Renal cortical epithelial cell (primary cell): ENCODE measurements at places on chromosomes 1 and 21.

DNA sequence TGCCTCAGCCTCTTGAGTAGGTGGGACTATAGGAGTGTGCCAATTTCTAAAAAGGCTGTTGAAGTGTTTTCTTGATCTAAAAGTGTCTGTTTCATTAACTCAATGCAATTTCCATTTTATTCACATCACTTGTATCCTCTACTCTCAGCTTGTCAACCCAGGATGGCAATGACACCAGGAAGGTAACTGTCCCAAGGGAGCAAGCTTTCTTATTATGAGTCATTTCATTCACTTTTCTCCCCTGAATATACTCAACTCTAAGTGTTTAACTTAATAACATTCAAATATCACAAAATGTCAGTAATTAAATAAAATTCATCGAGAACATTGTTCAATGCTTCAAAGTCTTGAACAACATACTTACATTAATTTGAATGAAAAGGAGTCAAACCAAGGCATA lies 22.9 kb upstream of the GFI1 start:
- no peak for DNase-seq

DNA sequence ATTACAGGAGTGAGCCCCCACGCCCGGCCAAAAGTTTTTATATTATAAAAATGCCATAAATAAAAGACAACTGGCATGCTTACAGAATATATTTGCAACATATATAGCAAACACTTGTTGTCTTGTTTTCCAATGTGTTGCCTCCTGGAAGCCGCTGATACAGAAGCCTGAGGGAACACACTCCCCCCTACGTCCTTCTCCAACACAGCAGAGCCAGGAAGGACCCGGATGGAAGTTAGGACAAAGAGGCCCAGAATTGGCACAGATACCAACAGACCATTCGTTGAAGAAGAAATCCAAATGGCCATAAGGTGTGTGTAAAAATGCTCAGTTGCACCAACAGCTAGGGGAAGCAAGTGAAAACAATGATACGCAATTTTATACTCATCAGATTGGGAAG lies 1.3 kb upstream of the PLA2G5 start:
- DNase-seq = no peak

GRCh38 chr1:160094291-160094625 lies 4.2 kb downstream of the IGSF8 start:
- DNase-seq = no peak

DNA sequence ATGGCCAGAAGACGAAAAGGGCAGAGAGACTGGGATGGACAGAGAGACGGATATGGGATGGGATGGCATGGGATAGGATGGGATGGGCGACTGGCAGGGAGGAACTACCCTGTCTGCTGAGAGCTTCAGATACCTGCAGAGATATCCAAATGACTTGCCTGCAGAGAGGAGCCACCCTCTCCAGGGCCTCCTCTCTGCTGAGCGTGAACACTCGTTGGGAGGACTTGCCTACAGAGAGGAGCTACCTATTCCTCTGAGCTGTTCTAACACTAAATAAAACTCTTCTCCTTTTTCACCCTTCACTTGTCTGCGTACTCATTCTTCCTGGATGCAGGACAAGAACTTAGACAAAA lies 67.1 kb upstream of the LRRN2 start:
- DNase-seq = no peak

DNA sequence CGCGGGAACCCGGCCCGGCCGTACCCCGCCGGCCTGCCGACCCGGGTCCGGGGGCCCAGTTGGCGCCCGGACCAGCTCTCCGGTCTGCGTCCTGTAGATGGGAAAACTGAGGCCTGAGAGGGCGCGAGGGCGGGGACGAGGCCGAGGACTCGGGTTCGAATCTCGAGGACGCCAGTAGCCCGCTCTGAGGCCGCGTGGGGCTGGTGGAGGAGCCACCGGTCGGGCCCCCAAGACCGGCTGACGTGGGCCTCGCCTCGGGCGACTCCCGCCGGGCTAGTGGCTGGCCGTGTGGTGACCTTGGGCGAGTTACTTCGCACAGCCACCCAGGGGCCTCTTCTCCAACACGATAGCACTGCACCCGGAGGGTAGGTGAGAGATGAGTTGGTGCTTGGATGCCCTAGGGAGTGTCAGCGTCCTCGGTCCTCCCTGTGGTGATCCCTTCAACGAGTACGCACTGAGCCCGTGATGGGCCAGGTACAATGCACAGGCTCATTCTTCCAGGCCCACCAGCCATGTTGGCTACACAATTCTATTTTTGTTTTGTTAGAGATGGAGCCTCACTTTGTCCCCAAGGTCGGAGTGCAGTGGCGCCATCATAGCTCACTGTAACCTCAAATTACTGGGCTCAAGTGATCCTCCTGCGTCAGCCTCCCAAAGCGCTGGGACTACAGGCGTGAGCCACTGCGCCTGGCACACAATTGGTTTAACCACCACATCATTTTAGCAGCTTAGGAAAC lies 404 bp upstream of the SCMH1 start:
- no peak for DNase-seq

DNA sequence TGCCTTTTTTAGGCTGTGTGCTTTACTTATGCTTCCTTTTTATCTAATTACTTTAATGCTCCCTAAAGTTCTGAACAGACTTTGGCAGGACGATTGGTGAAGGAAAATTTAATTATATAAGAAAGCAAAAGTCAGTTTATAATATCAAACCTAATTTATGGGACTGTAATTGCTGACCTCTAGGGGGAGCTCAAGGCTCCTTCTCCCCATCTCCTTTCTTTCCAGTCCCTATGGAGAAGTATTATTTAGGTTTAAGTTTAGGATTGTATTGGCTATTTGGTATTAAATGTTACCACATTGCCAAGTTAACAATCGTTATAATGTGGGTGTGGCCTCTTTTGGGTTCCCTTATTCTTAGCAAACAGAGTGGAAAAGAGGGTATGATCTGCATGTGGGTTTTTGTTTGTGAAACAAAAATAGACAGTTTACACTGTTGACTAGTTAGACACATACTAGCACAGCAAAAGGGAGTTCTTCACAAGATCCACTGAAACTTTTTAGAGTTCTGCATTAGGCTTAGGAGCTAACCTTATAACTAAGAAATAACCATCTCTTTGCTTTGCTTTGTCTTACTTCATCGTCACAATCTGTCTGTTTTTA lies 48.2 kb upstream of the TNFSF4 start:
- peak; percentile 35 for DNase-seq

GRCh38 chr1:184624051-184624450 lies 130.6 kb downstream of the EDEM3 start:
- no peak for DNase-seq

DNA sequence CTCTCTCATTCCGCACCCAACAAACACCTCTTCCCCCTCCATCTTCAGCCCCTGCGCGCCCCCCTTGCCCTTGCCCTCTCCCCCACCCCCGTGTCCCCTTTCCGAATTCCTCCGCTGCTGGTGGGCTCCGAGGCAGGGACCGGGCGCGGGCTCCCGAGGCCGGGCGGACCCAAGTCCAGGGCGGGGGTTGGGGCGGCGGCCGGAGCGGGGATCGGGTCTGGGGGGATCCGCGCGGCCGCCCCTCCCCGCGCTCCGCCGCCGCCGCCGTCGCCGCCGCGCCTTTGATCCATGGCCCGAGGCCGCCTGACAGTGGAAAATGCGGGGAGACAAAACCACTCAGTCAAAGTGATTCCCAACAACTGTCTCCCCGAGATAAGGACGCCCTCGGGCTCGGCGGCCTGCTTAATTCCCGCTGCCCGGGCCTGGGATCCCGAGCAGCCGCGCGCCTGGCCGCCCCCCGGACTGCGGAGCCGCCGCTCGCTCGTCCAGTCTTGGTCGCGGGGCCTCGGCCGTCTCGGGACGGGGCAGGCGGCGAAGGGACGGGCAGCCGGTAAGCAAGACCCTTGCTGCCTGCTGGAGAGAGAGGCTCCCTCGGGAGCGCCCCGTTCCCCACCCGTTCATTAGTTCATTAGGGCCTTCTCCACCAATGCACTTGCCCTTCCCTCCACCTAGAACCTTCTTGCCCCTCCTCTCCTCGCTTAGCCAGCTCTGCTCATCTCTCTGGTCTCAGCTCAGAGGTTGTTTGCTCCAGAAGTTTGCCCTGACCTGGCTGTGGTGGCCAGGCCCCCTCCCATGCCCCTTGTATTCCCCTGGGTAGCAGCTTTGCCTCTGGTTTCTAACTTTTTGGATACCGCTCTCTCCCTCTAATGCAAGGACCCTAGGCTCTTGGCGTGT lies 86.4 kb downstream of the PAX7 start:
- DNase-seq = no peak

DNA sequence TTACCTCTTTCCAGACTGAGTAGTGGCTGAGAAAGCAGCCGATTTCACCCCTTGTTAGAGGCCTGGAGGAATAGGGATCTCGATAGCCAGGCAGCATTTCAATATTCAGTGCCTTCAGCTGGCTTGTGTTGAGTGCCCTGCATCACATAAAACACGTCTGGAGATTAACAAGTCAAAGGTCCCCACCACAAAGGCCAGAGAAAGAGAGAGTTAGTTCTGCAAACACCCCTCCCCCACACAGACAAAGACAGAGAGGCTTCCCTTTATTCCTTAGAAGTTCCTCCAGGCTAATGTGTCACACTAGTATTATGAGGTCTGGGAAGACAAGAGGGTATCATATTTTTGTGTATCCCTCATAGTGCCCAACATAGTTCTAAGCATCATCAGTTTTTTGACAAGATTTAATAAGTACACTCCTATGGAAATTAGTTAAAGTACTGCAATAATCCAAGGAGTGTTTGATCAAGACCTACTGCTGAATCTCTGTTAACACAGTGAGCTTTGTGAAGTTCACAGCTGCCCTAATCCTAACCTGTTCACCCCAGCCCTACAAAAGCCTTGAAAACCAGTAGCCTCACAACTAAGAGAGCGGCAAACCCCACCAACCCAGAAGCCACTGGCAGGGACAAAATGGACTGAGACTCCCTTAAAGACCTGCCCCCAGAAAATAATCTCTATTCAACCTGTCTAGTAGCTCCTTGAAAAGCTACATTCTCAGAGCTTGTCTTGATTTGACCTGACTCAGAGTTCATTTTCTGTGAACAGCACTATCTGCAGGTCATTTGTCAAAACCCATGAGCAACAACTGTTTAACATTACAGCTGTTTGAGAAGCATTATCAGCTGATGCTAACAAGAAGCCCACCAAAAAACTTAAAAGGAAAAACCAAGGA lies 91.9 kb downstream of the COLGALT2 start:
- no peak for DNase-seq

DNA sequence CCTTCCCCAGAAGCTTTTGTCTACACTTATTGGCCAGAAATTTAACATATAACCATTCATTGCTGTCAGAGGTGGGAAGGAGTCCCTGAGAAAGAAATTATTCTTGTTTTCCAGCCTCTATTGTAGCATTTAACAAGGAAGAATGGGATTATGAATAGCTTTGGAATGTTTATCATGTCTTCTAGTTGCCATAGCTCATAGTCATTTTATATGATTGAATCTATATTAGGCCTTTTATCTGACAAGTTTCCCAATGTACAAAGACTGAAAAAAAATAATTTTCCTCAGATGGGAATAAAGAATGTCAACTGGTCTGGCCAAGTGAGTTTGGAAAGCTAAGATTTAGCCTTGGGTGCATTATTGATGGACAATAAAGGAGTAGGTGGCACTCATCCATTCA lies 28.3 kb downstream of the PTPRC start:
- no peak for DNase-seq

DNA sequence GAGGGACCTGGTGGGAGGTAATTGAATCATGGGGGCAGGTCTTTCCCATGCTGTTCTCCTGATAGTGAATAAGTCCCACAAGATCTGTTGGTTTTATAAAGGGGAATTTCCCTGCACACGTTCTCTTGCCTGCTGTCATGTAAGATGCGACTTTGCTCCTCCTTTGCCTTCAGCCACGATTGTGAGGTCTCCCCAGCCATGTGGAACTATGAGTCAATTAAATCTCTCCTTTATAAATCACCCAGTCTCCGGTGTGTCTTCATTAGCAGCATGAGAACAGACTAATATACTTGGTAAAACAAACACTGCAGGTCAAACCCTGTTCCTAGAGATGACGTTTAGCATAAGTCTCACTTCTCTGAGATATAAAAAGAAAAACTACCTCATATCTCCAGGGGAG lies 148.3 kb downstream of the MATN1 start:
- peak; percentile 57 for DNase-seq

DNA sequence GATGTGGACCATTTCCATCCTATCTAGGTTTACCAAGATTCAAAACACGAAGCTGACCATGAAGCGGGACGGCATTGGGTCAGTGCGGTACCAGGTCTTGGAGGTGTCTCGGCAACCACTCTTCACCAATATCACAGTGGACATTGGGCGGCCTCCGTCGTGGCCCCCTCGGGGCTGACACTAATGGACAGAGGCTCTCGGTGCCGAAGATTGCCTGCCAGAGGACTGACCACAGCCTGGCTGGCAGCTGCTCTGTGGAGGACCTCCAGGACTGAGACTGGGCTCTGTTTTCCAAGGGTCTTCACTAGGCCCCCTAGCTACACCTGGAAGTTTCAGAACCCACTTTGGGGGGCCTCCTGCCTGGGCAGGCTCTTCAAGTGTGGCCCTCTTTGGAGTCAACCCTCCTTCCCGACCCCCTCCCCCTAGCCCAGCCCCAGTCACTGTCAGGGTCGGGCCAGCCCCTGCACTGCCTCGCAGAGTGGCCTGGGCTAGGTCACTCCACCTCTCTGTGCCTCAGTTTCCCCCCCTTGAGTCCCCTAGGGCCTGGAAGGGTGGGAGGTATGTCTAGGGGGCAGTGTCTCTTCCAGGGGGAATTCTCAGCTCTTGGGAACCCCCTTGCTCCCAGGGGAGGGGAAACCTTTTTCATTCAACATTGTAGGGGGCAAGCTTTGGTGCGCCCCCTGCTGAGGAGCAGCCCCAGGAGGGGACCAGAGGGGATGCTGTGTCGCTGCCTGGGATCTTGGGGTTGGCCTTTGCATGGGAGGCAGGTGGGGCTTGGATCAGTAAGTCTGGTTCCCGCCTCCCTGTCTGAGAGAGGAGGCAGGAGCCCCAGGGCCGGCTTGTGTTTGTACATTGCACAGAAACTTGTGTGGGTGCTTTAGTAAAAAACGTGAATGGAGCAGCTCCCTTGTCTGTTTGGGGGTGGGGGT lies 864 bp upstream of the CCDC24 start:
- DNase-seq = no peak
